ENCODE measurements at places on chromosomes 13 and 19. TPM values are rescaled to one million over a fixed set of nuclear protein-coding genes. Genes with fewer than 3 reads are reported as not detected.

DNA sequence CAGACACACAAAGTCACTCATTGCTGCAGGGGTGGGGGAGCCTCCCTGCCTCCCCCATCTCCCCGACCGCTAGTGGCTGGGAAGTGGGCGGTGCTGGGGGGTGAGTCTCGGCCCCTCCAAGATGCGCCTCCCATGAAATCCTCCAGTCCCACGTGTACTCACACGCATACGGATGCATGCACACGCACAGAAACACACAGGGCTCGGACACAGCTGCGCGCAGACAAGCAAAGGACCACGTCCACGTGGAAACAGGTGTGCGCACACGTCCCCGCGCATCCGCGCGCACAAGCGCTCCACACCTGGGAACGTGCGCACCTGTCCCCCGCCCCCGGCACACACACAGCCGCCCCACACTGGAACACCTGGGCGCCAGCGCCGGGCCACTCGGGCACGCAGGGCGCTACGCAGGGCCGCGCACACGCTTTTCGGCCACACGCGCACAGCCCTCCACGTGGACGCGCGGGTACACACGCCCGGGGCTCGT, 687 bp downstream of the MATK start:
- DNase-seq: peak; percentile 30
- H3K36me3 ChIP-seq: peaks cover 7% of the 10 kb centered on the region
- H3K27me3 ChIP-seq: no peaks in the 10 kb centered on the region
- peak overlapping the region; percentile 59 for H3K27ac ChIP-seq
- peaks cover 21% of the 10 kb centered on the region for H3K4me1 ChIP-seq
- H3K4me3 ChIP-seq: peak overlapping the region; percentile 58

GRCh38 chr19:35122687-35123551, 7.3 kb downstream of the FXYD3 start:
- DNase-seq: no peak
- H3K27me3 ChIP-seq: no peaks in the 10 kb centered on the region
- H3K36me3 ChIP-seq: no peaks in the 10 kb centered on the region
- peaks cover 7% of the 10 kb centered on the region for H3K4me1 ChIP-seq
- H3K27ac ChIP-seq: no peak overlapping the region

DNA sequence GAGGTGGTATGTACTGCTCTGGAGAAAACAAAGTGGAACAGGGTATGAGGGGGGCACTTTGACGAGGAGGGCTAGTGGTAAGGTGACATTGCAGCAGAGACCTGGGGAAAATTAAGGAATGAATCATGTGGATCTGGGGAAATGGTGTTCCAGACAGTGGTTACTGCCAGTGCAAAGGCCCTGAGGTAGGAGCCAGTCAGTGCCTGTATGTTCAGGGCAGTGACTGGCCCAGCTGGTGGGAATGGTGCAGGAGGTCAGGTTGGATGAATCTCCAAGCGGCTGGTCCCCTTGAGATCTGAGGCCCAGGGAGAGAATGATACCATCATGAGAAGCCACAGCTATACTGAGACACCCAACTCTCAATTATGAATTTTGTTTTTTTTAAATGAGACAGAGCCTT, 4.9 kb downstream of the VAV1 start:
- H3K27ac ChIP-seq: no peak overlapping the region
- DNase-seq: no peak
- no peaks in the 10 kb centered on the region for H3K27me3 ChIP-seq
- H3K4me1 ChIP-seq: peaks cover 27% of the 10 kb centered on the region

DNA sequence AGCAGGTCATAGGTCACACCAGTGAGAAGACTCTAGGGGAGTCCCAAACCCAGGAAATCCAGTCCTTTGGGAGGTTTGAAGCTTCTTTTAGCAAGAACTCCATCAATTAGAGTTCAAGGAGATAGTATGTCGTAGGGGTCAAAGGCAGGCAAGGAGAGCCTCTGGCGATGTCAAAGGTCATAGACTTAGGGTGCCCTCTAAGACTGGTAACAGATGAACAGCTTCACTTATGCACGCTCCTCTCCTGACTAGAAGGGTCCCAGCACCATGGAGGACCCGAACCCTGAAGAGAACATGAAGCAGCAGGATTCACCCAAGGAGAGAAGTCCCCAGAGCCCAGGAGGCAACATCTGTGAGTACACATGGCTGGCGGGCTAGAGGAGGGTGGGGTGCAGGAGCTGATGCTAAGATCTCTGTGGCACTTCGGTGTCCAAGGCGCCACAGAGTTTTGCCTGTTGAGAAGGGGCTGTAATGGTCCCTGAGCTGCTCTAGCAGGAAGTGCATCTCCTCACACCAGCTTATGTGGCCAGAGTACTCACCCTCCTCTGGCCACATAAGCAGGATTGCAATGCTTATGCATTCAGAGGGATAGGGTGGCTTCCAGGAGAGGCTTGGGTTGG, 557 bp downstream of the ZNF576 start:
- H3K4me3 ChIP-seq: peak overlapping the region; percentile 71
- peaks cover 7% of the 10 kb centered on the region for H3K36me3 ChIP-seq
- no peaks in the 10 kb centered on the region for H3K27me3 ChIP-seq
- H3K27ac ChIP-seq: peak overlapping the region; percentile 96
- DNase-seq: no peak

GRCh38 chr19:35592226-35592625, 6.3 kb downstream of the PMIS2 start:
- no peak overlapping the region for H3K4me3 ChIP-seq
- DNase-seq: no peak
- H3K4me1 ChIP-seq: no peaks in the 10 kb centered on the region
- no peaks in the 10 kb centered on the region for H3K36me3 ChIP-seq

EVI5L gene
- 7.4 TPM for total RNA-seq
